ENCODE measurements at places on chromosomes 11 and 22.

DNA sequence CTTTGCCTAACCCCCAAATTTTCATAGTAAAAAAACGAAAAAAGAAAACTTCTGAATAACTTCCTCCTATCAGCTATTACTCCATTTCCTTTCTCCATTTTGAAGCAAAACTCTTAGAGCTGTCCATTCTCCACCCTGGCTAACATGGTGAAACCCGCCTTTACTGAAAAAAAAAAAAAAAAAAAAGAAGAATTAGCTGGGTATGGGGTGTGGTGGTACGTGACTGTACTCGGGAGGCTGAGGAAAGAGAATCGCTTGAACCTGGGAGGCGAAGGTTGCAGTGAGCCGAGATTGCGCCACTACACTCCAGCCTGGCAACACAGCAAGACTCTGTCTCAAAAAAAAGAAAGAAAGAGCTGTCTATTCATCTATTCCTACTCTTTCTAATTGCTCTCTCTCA, 11.3 kb upstream of the NXF1 start:
- DNase-seq: no peak

GRCh38 chr11:72144807-72145565, 9.5 kb downstream of the FOLR3 start:
- DNase-seq: no peak

DNA sequence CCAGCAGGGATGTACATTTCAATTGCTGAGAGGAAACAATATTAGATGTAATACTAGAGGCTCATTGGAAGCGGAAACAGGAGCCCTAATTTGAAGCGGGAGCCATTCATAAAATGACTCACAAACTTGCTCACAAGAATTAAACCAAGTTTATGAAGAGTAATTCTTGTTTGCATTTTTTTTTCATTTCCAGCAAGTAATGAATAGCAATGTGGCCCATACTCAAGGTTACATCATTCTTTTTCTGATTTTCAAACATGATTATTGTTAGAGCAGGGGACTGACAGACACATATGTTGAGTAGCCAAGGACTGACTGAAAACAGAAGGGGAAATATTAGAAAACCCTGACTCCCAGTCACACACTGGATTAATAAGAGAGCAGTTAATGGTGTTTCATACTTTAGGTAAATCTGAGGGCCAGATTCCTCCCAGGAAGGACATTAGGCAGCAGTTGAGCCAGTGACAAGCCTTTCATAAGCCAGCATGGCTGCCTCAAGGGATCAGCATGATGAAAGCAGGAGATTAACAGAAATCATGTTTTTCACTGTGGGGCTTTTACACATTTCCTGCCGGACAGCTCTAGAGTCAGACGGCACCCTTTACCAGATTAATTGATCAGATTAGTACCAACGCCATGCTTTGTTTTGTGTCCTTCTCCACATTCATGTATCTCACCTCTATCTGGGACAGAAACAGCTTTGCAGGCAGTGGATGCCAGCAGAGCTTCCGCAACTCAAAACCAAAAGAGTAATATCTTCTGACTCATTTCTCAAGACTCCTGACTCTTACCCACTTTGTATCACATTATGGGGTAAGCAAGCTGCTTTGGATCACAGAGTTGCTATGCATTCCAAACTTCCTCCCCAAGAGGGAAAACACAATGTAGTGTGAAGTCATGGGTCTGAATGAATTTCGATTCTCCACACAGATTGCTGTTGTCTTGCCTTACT, 831.6 kb downstream of the KCNA4 start:
- no peak for DNase-seq

DNA sequence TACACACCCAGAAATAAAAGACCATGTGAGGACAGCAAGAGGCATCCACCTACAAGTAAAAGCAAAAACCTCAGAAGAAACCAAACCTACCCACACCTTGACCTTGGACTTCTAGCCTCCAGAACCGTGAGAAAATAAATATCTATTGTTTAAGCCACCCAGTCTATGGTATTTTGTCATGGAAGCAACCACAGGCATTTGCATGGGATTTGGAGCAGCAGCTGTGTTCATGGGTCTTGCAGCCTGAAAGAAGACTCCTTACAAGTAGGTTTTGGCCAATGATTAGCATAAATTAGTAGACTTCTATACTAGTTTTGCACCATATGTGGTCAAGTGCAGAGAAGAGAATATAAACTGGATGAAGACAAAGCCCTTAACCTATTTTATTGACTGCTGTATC, 27.9 kb downstream of the FSHB start:
- DNase-seq: no peak

- peak; percentile 76 for DNase-seq
Measured at GRCh38 chr11:71420455-71421241, 27.5 kb downstream of the DHCR7 start.

DNA sequence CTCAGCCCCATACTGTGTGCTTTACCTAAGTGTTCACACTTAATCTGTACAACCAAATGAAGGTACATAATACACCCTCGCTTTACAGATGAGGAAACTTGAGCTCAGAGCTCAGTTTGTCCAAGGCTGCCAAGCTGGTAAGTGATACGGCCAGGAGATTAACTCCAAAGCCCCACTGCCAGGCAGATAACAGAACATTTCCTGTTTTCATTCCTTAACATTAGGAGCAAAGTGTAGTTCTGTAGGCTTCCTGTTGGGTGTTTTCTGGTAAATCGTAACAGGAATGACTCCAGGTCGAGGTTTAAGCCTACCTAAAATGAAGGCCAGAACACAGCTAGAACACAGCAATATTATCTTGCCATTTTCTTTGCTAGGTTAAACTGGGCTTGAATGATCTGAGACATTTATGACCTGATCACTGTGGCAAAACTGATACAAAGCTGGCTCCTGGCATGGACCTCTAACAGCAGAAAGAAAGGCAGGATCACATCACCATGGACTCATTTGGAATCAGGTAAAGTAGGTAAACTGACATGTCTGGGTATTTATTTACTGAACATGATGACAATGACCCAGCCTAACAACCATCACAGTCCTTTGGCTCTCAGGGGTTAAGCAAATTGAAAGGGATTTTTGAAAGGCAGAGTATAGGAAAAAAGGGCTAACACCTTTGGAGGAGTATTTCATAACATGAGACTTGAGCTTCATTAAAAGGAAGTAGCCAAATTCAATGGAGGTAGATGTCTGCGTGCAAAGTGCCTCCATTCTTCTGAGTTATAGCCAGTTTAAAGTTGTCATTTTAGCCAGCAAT, 3.9 kb upstream of the NUP50 start:
- no peak for DNase-seq
